ENCODE measurements at places on chromosomes 6 and 20.

GRCh38 chr6:113495521-113495920 is 361.6 kb upstream of the MARCKS start:
- no peak for DNase-seq

GRCh38 chr6:129498950-129499842 is 210.8 kb downstream of the ARHGAP18 start:
- peak; percentile 53 for DNase-seq

- no peak for DNase-seq
Observed at GRCh38 chr20:1663917-1664316, 6.3 kb upstream of the SIRPG start.

- DNase-seq, result peak; percentile 1
Observed at GRCh38 chr6:92810913-92811312, 608.4 kb downstream of the EPHA7 start.

- DNase-seq, result no peak
Observed at GRCh38 chr6:38310061-38310460, 329.7 kb downstream of the BTBD9 start.

DNA sequence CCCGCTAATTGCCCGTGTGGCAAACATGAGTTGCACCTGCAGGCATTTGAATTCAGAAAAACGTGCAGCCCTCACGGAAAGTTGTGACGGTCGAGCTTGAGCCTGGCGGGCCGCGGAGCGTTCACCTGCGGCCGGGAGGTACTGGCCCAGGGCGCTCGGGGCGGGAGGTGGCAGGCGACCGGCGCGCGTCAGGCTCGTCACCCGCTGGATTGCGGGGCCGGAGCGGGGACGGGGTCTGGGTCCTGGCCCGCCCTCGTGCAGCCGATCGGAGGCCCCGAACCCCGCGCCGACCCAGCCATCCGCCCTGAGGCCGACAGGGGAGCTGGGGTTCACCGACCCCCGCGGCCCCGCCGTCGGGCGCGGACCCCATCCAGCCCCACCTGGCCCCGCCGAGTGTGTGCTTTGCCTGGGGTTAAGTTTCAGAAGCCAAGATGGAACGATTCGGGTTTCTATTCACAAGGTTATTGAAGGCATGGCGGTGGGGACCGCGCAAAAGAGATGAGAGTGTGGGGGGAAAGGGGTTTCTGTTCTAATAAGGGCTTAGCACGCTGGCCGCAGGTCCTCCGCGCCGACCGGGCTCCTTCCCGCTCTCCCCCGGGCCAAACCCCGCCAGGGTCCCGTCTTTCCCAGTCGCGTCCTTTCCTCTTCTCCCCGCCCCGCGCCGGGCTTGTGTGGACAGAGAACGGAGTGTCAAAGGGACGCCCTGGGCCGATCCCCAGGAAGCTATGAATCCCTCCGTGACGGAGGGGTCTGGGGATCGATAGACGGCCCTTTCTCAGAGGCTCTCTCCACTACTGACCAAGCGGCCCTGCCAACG is 1.6 kb upstream of the HEY2 start:
- DNase-seq, result no peak

DNA sequence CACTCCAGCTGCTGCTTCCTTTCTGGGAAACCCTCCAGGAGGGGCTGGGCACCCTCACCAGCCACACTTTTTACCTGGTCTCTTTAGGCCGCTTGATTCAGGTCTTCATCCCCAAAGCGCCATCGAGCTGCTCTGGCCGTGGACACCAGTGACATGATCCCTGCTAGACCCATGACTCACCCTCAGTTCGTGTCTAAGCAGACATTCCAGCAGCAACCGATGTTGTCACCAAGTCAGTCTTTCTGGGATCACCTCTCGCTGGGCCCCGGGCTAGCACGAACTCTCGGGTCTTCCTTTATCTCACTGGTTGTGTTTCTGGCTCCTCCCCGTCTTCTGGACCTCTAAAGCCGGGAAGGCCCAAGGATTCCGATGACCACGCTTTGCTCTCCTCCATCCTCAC is 43.0 kb upstream of the GPR31 start:
- DNase-seq, result no peak

- no peak for DNase-seq
Observed at GRCh38 chr20:10510216-10510615, 75.1 kb downstream of the SLX4IP start.

DNA sequence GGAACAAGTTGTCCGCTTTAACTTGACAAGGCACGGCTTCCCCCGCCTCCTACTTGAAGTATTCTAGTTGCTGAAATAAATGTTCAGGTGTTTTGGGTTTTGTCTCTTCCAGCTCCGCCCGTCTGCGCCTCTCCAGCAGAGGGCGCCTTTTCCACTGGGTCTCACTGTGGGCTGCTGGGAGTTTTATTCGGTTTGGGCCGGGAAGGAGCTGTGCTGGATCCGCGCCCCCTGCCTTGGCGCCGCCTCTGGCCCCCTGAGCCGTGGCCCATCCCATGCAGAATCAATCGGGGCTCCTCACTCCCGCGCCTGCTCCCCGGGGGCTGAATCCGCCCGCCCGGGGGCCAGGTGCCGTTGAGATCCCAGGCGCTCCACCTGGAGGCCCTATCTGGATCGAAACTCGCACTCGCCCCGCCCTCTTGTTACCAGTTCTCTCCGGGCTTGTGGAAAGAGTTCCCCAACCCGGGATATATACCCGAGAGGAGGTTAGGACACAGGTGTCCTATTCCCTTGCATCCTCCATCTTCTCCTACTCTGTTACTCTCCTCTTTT is 51.0 kb upstream of the TCF21 start:
- peak; percentile 30 for DNase-seq

GRCh38 chr6:147214248-147215227 is 10.3 kb downstream of the STXBP5 start:
- DNase-seq, result no peak

DNA sequence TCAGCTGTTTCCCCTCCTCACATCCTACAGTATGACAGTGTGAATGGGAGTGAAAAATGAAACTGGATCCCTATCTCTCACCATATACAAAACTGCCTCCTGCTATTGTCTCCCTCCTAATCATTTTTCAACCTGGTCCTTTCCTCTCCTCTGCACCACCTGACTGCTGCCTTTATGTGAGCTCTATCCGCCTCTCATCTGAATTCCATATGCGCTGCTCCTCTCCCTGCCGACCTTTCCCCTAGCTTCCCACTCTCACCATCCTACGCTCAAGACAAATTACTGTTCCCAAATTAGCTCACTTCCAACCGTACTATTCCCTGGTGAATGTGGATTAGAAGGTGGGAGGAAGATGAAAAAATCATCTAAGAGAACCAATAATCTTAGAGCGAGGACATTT is 148.4 kb upstream of the FBXL4 start:
- DNase-seq, result no peak

GRCh38 chr6:166293731-166294584 is 14.2 kb downstream of the PRR18 start:
- no peak for DNase-seq

- DNase-seq, result no peak
Observed at GRCh38 chr6:169960886-169961611, 209.6 kb downstream of the ERMARD start.

DNA sequence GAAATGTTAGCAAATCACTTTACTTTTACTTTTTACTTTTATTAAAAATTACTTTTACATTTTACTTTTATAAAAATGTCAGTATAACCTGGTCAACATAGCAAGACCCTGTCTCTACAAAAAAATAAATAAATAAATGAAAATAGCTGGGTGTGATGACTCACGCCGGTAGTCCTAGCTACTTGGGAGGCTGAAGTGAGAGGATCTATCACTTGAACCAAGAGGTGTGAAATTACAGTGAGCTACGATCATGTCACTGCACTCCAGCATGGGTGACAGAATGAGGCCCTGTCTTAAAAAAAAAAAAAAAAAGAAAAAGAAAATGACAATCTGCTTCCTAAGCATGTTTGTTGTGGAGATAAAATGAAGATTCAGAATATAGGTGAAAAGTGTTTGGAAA is 31.0 kb upstream of the FBXO30 start:
- DNase-seq, result no peak

GRCh38 chr6:37088897-37089296 is 81.1 kb upstream of the PIM1 start:
- DNase-seq, result no peak

GRCh38 chr20:48455651-48456365 is 372.0 kb downstream of the PREX1 start:
- no peak for DNase-seq

GRCh38 chr20:55283889-55284288 is 721.4 kb downstream of the CBLN4 start:
- no peak for DNase-seq

GRCh38 chr6:3366596-3367413 is 90.0 kb downstream of the SLC22A23 start:
- DNase-seq, result no peak

DNA sequence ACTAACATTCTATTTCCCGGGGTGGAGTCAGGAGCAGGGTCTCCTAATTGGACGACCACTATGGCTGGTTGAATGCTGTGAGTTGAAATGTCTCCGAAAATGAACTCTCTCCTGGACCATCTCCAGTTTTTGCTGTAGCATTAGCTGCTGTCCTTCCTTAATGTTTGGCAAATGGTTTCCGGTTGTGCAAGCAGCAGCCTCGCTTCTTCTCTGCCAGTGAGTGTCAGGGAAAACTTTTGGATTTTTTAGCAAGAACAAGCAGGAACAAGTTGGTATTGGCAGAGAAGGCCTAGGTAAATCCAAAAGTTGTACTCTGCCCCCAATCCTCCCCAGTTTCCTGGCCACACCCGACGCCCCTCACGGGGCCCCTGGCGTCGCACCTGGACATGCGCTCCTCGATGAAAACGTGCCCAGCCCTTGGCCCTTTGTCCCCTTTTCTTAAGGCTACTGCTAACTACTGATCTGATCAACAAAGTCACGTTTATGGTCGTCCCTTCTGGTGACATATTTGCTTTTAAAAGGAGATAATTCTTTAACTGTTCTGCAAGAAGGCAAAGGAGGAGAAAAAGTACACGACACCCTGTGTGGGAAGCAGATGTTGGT is 103.2 kb downstream of the ARMC2 start:
- DNase-seq, result no peak

- no peak for DNase-seq
Observed at GRCh38 chr6:107533415-107534059, 43.6 kb downstream of the SOBP start.

DNA sequence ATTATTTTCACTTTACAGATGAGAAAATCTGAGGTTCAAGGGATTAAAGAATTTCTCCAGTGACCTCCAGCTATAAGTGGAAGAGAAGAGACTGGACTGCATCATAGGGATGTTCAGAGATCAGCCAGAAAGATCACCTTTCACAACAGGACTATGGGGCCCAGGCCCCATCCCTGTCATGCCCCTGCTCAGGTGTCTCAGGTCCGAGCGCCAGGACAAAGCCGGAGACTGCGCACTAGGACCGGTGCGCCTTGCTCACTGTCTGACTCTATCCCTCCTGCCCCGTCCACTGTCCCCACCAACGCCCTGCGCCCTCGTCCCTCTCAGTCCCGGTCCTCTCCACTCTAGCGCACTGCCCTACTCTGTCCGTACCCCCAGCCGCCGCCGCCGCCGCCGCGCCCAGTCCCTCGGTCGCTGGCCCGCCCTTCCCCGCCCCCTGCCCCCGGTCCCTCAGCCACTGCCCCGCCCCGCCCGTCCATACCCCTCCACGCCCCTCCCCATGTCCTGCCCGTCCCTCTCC is 521 bp upstream of the RAD21L1 start:
- no peak for DNase-seq

- no peak for DNase-seq
Observed at GRCh38 chr6:75943381-75943780, 129.1 kb downstream of the IMPG1 start.

- DNase-seq, result no peak
Observed at GRCh38 chr6:642805-643204, 14.1 kb downstream of the HUS1B start.

- no peak for DNase-seq
Observed at GRCh38 chr6:62640749-62641148, 354.7 kb upstream of the KHDRBS2 start.

DNA sequence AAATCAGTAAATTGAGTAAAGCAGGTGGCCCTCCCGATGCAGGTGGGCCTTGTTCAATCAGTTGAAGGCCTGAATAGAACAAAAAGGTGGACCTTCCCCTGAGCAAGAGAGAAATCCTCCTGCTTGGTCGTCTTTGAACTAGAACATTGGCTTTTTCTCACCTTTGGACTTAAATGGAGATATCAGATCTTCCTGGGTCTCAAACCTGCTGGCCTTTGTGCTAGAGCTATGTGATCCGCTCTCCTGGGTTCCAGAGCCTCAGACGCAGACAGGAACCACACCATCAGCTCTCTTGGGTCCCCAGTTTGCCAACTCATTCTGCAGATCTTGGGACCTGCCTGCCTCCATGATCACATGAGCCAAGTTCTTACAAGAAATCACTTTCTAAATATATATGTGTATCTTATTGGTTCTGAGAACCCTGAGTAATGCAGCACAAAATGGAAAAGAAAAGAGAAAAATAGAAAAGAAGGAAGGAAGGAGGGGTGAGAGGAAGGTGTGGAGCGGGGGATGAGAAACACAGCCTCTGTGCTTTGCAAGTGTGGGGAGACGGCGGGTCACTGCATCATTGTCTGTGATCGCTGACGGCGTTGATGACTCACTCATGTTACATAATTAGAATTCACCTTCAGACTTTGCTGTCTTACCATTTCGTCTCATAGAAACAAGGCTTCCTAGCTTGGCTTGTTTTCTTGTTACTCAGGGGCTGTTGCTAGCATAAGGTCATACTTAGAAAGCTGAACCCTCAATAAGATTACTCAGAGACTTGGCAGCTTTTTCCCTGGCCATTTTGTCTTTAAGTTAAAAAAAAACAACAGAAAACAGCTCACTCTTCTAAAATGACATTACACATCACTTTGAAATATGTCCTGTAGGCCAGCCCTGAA is 85.7 kb upstream of the NEDD9 start:
- no peak for DNase-seq

DNA sequence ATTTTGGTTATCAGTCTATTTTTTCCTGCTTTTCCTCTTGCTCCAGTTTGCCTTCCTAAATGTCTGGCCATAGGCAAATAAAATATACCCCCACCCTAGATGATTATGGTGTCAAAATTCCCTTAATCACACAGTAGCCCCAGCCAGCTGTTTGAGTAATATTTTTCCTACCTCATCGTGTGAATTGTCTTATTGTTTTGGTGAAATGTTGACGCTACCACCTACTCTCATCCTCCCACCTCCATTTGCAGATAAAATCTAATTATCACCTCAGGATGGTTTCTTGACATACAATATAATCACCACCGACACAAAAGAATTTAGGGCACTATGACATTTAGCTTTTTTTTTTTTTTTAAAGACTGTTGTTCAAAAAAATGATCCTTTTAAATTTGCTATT is 44.1 kb upstream of the FUCA2 start:
- no peak for DNase-seq

GRCh38 chr20:53876956-53877355 is 193.4 kb downstream of the BCAS1 start:
- DNase-seq, result no peak

GRCh38 chr6:64439274-64439673 is 803.7 kb downstream of the PHF3 start:
- no peak for DNase-seq

- DNase-seq, result no peak
Observed at GRCh38 chr6:30837870-30838269, 46.4 kb upstream of the DDR1 start.

DNA sequence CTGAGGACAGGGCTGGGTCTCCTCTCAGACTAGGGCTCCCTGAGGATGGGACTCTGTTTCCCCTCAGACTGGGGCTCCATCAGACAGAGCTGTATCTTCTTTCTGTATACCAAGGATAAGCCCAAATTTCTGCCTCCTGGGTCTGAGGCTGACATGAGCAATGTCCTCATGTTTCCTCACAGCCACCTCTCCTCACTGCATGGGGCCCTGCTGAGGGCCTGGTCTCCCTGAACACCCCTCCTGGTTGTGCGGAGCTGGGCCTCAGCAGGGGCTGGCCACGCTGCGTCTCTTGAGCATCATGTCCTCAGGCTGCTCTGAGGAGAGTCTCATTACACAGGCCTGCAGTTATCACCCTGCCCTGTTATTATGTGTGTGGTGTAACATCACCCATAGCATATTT is 144.6 kb downstream of the LRFN2 start:
- no peak for DNase-seq

All from thymus (tissue), 14 donors.